Right kidney (tissue), 9 donors: ENCODE measurements at places on chromosomes 5 and 9.

- DNase-seq = no peak
Measured at GRCh38 chr9:115764645-115765044, 388.9 kb upstream of the PAPPA start.

GRCh38 chr5:13478831-13479465 lies 465.5 kb downstream of the DNAH5 start:
- DNase-seq = peak; percentile 11

GRCh38 chr5:38923661-38924451 lies 78.0 kb downstream of the OSMR start:
- no peak for DNase-seq

- DNase-seq = no peak
Measured at GRCh38 chr5:89353837-89354551, 471.0 kb upstream of the MEF2C start.

- peak; percentile 38 for DNase-seq
Measured at GRCh38 chr5:112174959-112175594, 244.0 kb downstream of the EPB41L4A start.

DNA sequence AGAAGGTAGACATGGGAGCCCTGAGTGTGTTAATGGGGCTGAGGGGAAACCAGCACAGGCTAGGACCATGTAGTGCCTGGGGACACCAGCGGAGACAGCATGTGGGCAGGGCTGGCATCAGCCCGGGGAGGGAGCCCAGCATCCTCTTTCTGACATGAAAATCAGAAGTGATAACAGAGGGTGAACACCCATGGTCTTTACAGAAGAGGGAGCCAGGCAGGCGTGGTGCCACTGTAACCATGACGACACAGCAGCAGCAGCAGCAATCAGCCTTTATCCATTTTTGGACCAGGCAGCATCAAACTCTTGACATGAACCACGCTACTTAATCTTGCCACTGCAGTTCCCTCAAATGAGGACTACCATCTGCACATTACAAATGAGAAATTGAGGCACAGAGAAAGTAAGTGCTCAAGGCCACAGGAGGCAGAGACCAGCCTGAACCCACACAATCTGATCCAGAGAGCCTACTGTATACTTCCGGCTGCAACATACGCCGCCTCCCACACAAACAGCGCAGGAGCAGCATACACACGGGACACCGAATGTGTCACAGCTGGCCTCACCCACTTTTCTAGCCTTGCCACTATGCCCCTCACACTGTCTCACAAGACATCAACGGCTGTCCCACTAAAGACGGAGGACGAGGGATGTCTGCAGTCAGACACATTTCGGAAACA lies 23.8 kb downstream of the CAMSAP1 start:
- DNase-seq = no peak

DNA sequence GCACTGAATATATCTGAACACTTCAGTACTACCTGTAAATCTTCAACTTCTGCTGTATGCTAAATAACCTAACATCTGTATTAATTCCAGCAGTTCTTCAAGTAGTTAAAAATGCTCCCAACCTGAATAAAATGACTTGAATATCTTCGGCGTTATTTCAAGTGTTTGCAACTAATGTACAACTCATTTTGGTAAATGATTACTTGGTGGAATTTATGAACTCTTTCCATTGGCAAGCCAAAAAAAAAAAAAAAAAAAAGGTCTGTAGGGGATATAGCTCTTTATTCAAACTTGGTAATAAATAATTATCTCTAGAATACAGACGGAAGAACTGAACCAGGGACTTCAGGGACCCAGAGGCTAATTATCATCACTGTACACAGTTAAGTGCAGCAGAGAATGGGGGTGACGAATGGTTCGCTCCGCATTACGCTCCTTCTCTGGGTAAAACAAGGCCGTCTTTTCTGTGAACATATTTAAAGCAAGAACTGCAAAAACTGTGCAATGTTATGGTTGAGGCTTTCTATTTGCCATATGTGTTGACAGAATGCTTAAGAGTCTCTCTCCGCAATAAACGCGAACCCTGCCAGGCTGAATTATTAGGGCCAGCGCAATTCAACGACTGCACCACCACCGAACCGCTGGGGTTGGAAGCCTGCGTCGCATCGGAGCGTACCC lies 1.9 kb upstream of the ERBIN start:
- peak; percentile 24 for DNase-seq

DNA sequence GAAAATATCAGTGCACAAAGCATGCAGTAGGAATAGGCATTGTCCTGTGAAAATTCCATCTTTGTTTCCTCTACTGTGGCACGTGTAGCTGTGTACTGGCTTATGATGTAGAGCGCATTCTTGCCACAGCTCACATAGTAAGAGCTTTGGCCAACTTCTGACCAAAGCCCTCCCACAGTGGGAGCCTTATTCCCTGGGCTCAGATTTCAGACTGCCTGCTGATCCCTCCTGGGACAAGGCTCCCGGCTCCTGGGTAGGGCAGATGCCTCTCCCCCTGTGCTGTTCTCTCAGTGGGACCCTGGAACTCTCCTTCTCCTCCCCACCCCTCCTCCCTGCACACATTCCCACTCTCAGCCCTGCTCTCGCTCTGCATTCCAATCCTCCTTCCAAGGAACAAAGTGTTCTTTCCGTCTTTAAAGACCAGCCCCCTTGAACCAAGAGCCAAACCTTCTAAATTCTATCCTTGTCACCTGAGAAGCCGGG lies 17.5 kb downstream of the LCP2 start:
- no peak for DNase-seq

- DNase-seq = no peak
Measured at GRCh38 chr5:134554319-134555222, 29.1 kb downstream of the JADE2 start.

DNA sequence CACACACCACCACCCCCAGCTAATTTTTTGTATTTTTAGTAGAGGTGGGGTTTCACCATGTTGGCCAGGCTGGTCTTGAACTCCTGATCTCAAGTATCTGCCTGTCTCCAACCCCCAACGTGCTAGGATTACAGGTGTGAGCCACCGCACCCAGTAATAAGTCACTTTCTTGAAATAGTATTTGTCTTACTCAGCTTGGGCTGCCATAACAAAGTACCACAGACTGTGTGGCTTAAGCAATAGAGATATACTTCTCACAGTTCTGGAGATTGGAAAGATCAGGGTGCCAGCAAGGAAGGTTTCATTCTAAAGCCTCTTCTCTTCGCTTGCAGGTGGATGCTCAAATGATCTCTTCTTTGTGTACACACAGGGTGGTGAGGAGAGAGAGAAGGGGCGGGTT lies 99.8 kb downstream of the ARRDC3 start:
- DNase-seq = no peak

DNA sequence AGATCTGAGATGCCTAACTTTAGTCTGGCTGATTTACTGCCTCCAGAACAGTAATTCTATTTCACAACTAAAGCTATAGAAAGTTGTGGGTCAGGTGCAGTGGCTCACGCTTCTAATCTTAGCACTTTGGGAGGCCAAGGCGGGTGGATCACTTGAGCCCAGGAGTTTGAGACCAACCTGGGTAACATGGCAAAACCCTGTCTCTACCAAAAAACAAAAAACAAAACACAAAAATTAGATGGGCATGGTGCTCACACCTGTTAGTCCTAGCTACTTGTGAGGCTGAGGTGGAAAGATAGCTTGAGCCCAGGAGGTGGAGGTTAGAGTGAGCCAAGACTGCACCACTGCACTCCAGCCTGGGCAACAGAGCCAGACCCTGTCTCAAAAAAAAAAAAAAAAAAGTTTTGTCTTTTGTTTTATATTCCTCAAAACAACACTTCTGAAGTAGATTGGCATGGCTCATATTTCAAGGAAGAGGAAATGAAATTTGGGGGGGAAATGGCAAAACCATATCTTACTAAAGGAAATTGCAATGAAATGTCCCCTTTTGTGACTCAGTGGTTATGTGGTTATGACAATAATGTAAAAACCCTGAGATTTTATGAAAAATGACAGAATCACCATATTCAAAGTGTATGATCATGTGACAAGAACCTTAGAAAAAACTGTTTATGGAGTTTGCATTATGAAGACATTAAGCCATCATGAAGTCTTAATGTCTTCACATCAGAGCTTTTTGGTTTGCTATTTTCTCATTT lies 16.2 kb downstream of the FNBP1 start:
- DNase-seq = no peak

DNA sequence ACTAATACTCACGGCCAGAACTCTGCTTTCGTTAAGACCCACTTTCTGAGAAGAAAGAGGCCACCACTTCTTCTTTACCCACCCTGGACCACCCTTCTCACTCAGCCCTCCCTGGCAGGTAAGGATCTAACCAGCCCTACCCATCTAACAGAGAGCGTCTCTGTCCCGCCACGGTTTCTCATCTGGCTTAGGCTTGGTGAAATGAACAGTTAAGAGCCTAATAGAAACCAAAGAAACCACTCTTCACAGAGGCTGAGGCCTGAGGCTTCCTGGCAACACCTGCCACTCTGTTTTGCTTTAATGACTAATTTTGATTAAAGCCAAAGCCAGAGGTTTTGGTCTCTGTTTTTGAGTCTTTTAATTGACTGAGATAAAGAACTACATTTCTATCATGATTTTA lies 354.1 kb upstream of the SLC30A5 start:
- no peak for DNase-seq

DNA sequence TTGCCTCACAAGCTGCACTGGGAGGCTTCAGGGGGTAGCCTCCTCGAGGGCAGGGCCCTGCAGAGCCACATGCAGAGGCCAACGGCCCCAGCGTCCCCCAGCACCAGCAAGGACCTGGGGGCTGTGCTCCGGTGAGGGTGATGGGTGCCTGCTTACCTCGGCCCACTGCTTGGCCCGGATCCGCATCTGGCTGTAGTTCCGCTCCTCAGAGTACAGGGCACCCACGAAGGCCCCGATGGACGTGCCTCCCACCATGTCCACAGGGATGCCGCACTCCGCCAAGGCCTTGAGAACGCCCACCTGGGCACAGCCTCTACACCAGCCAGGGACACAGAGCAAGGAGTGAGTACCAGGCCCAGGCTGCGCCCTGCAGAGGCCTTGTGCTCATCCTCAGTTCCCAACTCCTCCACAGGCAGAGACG lies 8.0 kb upstream of the NSMF start:
- no peak for DNase-seq

DNA sequence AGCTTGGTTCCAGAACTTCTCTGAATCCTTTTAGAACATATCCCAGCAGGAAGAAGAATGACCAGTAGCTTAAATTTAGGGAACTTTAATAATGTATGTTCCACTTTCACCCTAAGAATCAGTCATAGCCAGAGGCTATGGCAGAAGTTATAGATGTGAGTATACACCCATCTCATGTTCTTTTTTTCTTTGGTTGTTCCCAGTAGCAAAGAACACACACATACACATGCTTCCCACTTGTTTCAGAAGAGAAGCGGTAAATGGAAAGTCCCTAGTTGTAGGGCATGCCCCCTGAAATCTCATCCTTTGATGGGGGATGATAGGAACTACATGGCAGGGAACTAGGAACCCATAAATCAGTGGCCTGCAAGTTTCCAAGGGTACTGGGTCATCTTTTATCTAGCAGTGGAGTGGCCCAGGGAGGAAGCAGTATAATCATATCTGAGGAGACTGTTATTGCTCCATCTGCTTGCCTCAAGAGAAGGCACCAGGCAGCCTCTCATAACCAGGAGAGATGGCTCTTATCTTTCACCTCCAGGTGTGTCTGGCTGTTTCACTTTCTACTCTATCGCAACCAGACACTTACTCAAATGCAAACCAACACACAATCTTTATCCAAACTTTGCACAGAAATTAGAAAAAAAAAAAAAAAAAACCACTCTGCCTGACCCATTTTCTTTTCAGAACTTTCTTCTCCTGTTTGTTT lies 109.5 kb downstream of the SNCAIP start:
- no peak for DNase-seq

DNA sequence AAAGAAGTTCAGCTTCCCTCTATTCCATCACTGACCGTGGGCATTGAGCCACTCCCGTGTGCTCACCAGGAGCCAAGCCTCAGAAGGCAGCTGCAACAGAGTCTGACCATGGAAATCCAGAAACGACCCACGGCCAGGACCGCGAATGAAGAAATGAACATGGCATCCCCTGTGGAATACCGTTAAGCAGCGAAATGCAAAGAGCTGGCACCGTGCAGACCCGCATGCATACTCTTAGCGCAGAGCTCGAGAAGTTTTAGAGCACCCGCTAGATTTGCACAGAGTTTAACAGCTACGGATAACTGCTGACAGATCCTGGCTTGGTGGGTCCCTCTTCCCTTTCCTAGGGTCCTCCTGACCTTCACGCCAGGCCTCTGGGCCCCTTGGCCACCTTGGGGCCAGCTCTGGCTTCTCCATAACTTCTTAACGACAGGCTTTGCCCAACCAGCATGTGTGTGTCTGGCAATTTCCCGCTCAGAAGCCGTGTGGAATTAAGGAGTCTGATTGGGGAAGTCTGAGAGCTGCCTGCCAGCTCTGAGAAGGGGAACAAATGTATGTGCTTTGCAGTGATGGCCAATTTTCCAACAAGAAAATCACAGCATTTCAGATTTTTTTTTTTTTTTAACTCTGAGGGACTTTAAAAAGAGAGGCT lies 75.3 kb upstream of the COL5A1 start:
- DNase-seq = no peak

GRCh38 chr9:81718244-81718643 lies 28.9 kb upstream of the TLE1 start:
- no peak for DNase-seq

- DNase-seq = no peak
Measured at GRCh38 chr5:141511771-141512325, 23.0 kb downstream of the PCDHGC5 start.

- no peak for DNase-seq
Measured at GRCh38 chr9:13690595-13690994, 411.1 kb upstream of the MPDZ start.

GRCh38 chr9:135343837-135344522 lies 135.6 kb upstream of the PPP1R26 start:
- peak; percentile 71 for DNase-seq

GRCh38 chr5:112063191-112063590 lies 306.2 kb upstream of the NREP start:
- no peak for DNase-seq

DNA sequence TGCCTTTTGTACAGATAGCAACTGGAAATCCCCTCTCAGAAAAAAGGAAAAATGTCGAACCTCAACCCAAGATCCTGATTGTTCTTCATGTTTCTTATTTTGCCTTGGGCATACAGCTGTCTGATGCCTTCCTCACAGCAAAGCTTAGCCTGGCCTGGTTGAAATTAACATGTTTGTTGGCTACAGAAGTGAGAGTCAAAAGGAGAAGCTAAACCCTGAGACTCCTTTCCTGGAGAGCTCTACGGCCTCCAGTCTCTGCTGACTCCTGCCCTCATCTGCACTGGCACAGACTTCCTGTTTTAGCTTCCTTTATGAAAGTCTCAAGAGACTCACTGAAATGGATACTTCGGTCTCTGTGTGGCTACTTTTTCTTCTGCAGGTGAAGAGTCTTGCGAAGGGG lies 186.7 kb downstream of the PARP8 start:
- DNase-seq = no peak

GRCh38 chr9:124066783-124067577 lies 55.4 kb downstream of the LHX2 start:
- no peak for DNase-seq

- DNase-seq = no peak
Measured at GRCh38 chr5:5881294-5881693, 458.8 kb downstream of the ICE1 start.
